NCI-H1092 treated with DMSO at 0.1 percent for 48 hours (cell line): ENCODE measurements at places on chromosomes 1 and 21.

DNA sequence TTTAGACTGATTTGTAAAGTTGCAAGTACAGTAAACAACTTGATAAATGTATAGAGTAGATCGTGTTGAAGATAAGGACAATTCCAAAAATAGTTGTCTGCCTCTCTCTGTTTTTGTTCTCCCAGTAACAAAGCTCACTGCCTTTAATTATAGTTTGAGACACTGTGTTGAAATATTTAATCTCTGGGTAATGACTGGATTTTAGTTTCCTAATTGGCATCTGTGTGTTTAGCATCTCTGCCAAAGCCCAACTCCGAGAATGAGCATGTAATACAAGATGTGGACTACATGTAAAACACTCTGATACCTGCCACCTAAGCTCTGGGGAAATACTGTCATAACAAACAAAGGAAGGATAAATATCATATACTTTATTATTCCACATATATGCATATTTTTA, 27.7 kb upstream of the SDE2 start:
- no peak for DNase-seq

GRCh38 chr1:234997201-234997895, 131.3 kb downstream of the TOMM20 start:
- peak; percentile 45 for DNase-seq

DNA sequence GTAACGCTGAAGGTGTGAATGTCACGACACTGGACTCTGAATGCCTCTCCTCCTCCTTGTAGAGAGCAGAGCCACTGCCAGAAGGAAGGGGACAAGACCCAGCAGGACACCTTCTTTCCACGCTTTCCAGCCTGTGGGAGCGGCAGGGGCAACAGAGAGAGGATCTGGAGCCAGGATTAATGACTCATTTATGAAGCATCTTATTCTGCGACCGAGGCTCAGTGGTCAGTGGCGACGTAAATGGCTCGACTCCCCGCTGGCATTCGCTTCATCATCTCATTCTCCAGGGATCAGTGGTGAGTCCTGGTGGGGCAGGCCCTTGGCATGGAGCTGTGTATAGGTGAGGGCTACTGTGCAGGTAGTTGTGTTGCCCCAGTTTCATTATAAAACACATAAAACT, 4.6 kb downstream of the SLC37A1 start:
- DNase-seq, result no peak

DNA sequence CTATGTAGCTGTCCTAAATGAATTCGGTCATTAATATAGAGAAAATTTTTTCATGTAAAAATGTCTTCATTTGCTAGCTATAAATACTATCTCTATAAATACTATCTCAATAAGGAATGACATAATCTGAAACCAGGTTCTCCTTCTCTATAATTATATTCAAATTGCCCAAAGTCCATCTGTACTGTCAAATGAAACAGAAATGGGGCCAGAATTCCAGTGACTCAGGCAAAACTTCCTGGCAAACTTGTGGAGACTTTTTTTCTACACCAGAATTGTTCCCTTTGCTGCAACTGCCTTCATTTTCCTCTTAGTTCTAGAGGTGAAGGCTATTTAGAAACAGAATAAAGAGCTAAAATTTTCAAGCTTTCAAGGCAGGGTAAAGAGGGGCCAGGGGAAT, 152.5 kb downstream of the KCNH1 start:
- DNase-seq, result no peak

- DNase-seq, result no peak
Measured at GRCh38 chr1:34231441-34231840, 54.7 kb downstream of the C1orf94 start.
